ENCODE measurements at places on chromosomes 5 and 9.

DNA sequence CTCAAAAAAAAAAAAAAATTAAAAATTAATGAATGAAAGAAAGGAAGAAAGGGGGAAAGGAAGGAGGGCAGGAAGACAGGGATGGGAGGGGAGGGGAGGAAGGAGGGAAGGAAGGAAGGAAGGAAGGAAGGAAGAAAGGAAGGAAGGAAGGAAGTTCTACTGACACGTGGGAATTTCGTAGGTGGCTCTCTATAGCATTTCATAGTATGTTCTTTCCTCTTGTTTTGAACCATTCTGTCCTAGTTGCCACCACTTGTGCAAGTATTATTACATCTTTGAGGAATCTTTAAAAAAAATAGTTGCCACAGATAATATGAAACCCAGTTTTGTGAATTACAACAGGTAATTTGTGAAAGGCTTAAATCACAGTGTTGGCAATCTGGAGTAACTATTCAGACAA, 253.8 kb downstream of the BNC2 start:
- DNase-seq: no peak

DNA sequence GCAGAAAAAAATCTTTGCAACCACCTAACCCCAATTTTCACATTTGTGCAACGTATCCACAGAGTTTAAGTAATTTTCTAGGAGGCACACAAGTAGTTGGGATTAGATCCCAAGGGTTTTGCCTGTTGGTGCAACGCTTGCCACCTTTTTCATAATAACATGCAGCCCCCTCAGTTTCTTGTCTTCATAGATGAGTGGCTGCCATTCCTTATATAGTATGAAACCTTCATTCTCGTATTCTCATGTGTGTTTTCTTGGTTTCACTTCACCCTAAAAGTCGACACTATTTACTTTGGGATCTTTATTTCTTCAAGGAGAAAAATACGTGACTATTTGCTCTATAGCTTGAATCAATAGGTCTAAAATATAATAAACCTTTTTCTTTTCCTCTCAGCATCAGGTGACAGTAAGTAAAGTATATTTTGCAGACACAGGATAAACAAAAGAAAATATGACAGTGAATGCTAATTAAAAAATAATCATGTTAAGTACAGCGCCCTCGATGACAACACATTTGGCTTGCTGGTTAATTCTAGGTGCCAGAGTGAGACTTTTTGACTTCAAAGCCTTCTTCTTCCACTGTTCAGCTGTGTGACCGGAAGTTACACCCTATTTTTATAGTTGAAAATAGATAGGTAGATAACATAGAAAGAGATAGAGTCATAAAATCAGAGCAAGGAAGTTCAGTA, 342.8 kb upstream of the CCNG1 start:
- DNase-seq: no peak

GRCh38 chr5:43401827-43402226, 10.4 kb downstream of the CCL28 start:
- no peak for DNase-seq

DNA sequence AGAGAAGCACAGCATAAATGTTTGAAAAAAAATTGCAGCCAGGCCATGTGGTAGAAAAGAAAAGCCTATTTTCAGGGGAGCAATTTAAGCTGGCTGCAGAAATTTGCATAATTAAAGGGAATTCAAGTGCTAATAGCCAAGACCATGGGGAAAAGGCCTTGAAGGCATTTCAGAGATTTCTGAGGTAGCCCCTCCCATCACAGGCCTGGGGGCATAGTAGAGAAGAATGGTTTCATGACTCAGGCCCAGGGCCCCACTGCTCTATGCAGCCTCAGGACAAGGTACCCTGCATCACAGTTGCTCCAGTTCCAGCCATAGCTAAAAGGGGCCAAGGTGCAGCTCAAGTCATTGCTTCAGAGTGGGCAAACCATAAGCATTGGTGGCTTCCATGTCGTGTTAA, 1416.0 kb downstream of the EFNA5 start:
- DNase-seq: no peak

GRCh38 chr9:84059936-84060335, 79.3 kb downstream of the RMI1 start:
- no peak for DNase-seq

DNA sequence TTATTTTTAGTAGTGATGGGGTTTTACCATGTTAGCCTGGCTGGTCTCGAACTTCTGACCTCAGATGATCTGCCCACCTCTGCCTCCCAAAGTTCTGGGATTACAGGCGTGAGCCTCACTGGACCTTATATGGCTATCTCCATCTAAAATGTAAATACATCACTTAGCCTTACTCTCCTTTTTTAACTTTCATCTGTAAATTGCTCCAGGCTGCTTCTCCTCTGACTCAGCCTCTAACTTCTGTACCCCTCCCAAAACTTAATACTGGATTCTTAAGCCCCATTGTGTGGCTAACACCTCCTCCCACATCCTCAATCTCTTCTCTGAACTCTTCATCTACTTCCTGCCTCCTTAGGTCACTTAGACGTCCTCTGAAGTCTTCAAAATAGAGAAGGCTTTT, 4.0 kb downstream of the SNX30 start:
- DNase-seq: no peak

DNA sequence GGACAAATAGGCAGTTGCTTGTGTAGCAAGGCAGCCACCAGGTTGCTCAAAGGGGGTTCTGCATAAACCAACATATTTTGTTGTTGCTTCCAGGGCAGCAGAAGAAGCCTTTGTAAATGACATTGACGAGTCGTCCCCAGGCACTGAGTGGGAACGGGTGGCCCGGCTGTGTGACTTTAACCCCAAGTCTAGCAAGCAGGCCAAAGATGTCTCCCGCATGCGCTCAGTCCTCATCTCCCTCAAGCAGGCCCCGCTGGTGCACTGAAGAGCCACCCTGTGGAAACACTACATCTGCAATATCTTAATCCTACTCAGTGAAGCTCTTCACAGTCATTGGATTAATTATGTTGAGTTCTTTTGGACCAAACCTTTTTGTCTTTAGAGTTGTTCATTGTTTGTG, 20.8 kb downstream of the CLTA start:
- DNase-seq: no peak

DNA sequence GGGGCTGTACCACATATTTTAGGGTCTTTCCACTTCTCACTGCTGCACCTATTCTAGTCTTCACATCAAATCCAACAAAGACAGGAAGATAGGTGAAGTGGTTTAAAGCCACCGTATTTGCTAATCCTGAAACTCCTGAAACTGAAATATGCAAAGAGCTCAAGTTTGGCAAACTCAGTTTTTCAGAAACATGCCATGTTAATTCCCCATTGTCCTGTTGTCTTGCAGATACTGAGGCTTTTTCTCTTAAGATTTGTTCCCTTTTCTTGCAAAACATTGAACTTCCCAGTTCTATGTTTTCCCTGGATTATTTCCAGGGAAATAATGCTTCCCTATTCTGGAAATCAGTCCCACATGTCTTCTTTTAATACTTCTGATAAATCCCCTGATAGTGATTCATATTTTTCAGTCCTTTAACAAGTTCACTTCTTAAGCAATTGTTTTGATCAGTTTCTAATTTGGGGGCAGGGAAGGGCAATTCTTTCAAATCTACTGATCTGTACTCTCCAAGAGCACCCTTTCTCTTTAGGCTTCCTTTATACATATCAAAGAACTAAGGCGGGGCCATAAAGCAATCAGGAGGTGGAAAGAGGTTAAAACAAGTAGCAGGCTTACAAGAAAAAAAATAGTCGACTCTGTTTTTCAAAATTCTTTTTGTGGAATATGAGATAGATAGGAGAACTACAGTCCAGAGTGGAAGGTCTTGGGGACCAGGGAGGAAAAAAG, 648.5 kb downstream of the BNC2 start:
- DNase-seq: no peak

- no peak for DNase-seq
These were observed 61.5 kb downstream of the LNPEP start for GRCh38 chr5:96997265-96997859.

DNA sequence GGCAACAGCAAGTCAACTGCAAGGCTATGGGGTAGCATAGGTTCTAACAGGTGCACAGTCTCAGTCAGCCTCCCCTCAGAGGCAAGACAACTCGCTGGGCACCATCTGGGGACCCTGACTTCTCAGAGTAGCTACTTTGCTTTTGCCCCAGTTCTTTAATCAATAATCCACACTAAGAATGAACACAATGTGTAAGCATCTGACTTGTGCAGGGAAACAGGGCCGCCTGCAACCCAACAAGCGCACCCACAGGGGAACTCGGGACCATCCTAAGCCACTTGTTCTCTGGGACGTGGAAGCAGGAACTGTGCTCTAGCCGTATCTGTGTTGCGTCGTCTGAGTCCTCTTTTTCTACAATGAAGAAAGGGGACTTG, 1.9 kb downstream of the MOB3B start:
- no peak for DNase-seq

- DNase-seq: no peak
These were observed 7.3 kb downstream of the PAPPA start for GRCh38 chr9:116160676-116161571.

- DNase-seq: no peak
These were observed 193.4 kb downstream of the EDIL3 start for GRCh38 chr5:84191281-84191680.

- DNase-seq: no peak
These were observed 146.1 kb upstream of the RANBP3L start for GRCh38 chr5:36447776-36448175.

DNA sequence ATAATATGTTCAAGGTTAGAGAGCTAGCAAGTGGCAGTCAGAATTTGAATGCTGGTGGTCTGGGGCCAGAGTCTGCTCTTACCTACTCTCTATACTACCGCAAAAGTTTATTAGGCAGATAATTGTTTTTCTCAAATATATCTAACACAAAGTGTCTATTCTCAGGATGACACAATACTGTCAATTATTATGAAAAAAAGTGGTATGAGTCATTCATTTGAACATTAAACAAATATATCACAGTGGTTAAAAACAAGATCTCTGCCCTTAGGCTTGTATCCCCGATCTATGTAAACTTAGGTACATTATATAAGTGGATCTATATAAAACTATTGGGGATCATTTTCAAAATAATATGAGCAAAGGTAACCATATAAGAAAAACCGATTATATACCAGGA, 354.9 kb downstream of the CETN3 start:
- DNase-seq: no peak

GRCh38 chr9:36572515-36573418, at the start of gene MELK:
MELK (plus strand) TSS chr9:36572895; CDS start chr9:36581682, 8,787 bp downstream.
- DNase-seq: peak; percentile 75

DNA sequence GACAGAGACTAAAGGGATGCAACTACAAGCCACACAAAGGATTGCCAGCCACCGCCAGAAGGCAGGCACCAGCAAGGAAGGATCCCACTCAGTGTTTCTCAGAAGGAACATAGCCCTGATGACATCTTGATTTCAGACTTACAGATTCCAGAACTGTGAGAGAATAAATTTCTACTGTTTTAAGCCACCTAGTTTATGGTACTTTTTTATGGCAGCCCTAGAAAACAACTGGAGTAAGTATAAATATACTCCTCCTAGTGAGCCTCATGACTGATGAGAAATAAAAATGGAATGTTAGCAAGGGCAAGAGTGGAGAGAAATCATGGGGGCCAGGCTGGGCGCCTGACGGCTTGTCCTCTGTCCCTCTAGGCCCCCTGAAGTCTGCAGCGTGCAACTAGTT, 307.3 kb downstream of the PIK3R1 start:
- no peak for DNase-seq

GRCh38 chr9:115673599-115673998, 480.0 kb upstream of the PAPPA start:
- no peak for DNase-seq

DNA sequence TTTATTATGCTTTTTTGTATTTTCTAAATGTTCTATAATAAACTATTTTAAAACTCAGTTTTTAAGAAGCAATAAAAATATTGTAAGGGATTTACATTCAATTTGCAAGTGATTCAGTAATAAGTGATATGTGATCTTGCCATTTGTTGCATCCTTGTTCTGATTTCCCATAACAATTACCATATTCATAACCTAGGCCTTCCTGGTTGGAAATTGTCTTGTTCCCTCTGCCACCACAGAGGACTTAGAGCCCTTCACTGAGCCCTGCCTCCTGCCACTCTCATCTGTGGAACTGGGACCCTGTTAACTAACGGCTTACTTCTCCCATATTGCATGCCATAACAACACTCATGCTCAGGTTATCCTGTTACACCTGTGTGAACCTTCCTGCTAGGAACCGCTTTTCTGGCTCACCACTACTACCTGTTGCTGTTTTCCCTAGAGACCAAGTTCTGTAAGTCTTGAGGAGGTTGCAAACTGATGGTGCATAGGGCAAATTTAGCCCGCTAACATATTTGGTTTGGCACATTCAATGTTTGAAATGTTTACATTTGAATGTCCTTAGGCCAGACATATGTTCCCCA, 32.9 kb upstream of the DTWD2 start:
- no peak for DNase-seq

DNA sequence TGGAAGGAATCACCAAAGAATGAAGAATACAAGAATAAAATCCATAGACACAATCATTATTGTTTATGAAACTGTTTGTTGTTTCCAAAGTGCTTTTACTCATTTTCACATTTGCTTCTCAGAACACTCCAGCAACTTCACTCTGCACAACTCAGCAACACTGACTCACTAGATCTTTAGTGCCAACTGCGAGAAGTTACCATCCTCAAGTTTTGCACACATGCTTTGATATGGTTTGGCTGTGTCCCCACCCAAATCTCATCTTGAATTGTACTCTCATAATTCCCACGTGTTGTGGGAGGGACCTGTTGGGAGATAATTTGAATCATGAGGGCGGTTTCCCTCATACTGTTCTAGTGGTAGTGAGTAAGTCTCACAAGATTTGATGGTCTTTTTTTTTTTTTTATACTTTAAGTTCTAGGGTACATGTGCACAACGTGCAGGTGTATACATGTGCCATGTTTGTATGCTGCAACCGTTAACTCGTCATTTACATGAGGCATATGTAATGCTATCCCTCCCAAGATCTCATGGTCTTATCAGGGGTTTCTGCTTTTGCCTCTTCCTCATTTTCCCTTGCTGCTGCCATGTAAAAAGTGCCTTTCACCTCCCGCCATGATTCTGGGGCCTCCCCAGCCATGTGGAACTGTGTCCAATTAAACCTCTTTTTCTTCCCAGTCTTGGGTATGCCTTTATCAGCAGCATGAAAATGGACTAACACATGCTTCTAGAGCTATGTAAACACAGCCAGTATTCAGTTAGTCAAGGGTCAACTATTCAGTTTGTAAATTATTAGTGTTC, 36.9 kb downstream of the CLINT1 start:
- no peak for DNase-seq

GRCh38 chr9:129406278-129407225, 214.3 kb downstream of the C9orf50 start:
- DNase-seq: no peak

- DNase-seq: no peak
These were observed 283.4 kb downstream of the GADD45G start for GRCh38 chr9:89888233-89888632.

GRCh38 chr9:120482424-120483186, 97.4 kb downstream of the CDK5RAP2 start:
- no peak for DNase-seq

- no peak for DNase-seq
These were observed 68.9 kb upstream of the TAF1L start for GRCh38 chr9:32704343-32704742.

DNA sequence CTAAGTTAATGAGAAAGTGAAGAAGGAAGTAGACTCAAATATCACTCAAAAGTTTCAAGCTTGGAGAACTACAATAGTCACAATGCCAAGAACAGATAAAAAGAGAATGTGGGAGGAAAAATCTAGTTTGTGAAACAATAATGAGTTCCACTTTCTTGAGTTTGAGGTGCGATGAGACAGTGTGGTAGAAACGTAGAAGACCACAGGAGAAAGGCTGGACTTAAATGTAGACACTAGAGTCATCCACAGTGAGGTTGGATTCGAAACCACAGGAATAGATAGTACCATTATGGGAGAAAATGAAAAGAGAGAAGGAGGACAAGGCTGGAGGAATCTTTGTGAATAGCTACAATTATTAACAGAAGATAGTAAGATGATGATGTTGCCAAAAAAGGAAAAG, 141.1 kb upstream of the LRRTM2 start:
- no peak for DNase-seq
